HTR-8/SVneo (cell line): ENCODE measurements at places on chromosomes 2 and 18.

- no peak for DNase-seq
Observed at GRCh38 chr18:34322365-34323289, 97.9 kb upstream of the NOL4 start.

GRCh38 chr2:192448881-192449280 is 254.1 kb upstream of the TMEFF2 start:
- DNase-seq = no peak

DNA sequence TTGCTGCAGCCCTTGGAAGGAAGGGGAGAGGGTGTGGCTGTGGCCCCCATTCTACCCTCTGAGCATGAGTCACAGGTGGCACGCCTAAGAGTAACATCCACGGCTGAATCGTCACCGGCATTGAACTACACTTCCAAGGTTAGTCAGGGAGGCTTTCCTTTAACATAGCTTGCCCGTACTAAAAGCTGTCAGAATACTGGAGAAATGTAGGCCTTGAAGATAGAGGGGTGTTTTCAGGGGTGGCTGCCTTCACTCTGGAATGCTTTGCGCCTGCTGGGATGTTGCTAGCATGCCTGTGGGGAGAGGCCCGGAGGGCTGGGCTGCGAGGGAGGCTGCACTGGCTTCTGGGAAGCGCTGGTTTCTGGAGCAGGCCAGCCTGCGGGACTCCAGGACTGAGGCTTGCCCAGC is 333.7 kb downstream of the AGAP1 start:
- DNase-seq = peak; percentile 85

DNA sequence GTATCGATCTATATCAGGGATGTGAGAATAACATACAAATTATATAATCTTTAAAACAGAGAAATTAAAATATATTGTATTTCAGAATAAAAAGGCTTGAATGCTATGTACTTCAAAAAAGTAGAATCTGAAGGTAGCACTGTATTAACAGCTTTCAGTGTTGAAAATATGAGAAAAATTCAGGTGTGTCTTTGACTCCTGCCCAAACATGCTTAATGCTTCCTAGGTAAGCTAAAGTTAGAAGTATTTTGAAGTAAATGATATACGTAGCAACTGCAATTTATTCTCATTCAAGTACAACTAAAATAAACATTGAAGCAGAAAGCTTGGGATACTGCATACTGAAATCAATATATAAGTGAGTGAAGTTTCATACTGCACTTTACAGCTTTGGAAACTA is 1082.0 kb upstream of the ACVR2A start:
- no peak for DNase-seq

GRCh38 chr2:122034344-122034743 is 278.9 kb downstream of the TSN start:
- DNase-seq = no peak

DNA sequence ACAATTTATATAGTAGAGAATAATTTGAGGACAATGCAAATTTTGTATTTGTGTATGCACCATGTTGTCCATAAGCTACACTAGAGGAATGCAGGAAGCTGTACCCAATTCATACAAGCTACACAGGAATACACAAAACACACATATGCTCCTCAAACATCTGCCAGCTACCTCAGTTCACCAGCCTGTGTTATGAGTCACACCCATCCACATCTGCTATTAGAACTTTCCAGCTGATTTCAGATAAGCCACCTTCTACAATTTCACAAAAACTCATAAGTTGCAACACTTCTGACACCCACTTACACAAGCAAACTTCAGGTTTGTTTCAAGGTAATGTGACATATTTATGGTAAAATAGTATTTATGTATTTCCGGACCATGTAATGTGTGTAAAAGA is 438.9 kb downstream of the SATB2 start:
- DNase-seq = no peak
